Immature natural killer cell (primary cell): ENCODE measurements at places on chromosomes 16 and 17. TPM values are rescaled to one million over a fixed set of nuclear protein-coding genes. Genes with fewer than 3 reads are reported as not detected.

TTLL6 gene
- polyA plus RNA-seq = not detected

KCNH6 gene
- polyA plus RNA-seq = not detected

EPOP gene
- not detected for polyA plus RNA-seq

TLCD1 gene
- polyA plus RNA-seq = not detected

ABHD15 gene
- 31.6 TPM for polyA plus RNA-seq

PIK3R6 gene
- 0.57 TPM for polyA plus RNA-seq

FBXO39 gene
- not detected for polyA plus RNA-seq

GP1BA gene
- polyA plus RNA-seq = 0.38 TPM

TMEM95 gene
- polyA plus RNA-seq = not detected

PPP1R27 gene
- not detected for polyA plus RNA-seq

BAIAP3 gene
- 4.0 TPM for polyA plus RNA-seq

STAT5A gene
- polyA plus RNA-seq = 33.2 TPM

TBC1D26 gene
- not detected for polyA plus RNA-seq

MT3 gene
- polyA plus RNA-seq = not detected

DNAAF8 gene
- polyA plus RNA-seq = 0.15 TPM
